ENCODE measurements at places on chromosomes 3 and 15.
A peak's percentile ranks its signal among the peaks of the same experiment; 100 is the strongest.

DNA sequence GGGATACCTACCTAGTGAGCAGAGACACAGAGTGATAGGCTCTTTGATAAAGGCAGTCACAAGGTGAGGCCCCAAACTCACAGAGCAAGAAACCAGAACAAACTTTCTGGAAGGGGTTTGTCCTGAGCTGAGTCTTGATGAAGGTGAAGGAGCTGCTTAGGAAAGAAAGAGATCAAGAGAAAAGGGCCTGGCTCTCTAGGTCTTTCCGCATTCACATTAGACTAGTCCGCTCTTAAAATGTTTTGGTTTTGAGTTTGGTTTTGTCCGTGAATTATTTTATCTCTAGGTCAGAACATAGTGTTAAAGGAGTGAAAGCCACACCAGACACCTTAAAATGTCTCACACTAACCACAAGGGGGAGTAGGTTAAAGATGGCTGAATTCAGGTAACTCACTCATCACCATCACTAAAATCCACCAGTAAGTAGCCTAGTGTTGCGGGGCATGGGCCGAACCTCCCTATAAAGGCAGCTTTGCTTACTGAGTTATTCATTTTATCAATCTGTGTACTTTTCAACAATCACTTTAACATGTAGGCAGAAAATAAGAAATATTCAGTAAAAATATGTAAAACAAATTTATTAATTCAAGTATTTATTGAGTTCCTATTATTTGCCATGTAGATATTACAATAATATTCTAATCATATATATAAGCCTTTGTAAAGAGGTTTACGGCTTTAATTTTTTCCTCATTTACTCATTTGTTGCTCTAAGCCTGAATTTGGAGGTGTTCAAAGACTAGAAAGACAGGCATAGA is 121.5 kb upstream of the TSC22D2 start:
- peak; percentile 67 for DNase-seq

DNA sequence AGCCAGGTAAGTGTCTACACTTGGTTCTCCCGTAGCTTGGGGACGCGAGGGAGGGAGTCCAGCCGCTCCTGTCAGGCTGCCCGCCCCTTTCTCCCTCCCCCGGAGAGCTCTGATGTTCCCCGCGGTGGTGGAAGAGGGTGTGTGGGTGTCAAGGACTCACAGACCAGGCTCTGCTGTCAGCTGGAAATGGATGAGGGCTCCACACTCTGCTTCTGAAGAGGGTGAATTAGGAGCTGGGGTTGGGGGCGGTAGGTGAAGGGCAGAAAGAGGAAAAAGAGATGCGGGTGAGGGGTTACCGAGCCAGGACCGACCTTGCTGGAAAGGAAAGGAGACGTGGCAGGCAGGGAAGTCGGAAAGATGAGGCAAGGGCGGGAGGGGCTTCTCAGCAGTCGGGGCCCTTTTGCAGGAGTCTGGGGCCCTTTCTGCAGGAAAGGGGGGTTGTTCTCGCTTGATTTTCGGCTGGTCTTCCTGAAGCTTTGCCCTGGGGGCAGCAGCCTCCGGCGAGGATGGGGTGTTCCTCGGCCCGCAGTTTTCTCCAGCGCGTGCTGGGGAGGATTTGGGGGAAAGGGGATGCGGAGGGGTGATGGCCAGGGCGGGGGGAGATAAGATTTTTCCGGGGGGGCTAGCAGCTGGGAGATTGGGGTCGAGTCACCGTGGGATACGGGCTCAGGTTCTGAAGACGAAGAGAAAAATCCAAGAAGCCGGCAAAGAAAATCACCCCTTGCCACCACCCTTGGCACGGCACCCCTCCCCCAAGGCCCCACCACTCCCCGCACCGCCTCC is 602 bp upstream of the BAHD1 start:
- peak; percentile 89 for DNase-seq

DNA sequence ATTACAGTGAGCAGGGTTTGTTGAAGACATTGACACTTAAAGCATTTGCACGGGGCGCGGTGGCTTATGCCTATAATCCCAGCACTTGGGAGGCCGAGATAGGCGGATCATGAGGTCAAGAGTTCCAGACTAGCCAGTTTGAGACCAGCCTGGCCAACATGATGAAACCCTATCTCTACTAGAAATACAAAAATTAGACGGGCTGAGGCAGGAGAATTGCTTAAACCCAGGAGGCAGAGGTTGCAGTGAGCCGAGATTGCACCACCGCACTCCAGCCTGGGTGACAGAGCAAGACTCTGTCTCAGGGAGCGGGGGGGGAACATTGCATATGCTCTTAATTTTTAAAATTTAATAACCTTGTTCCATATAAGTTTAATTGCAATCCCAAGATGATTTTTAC is 11.9 kb downstream of the STT3B start:
- no peak for DNase-seq

DNA sequence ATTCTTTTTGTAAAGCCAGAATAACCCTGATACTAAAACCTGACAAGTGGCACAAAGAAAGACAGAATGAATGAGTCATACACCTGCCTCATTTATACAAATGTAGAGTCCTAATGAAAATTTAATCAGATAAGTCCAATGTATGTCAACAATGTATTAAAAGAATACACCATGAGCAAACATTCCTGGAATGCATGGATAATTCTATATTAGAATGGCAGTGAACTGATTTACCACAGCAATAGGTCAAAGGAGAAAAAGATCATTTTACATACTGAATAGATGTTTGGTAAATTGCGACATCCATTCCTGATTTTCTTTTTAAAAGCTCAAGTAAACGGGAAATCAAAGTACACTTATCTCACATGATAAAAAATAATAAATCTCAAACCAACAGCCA is 11.2 kb upstream of the LOXL1 start:
- no peak for DNase-seq

- DNase-seq, result no peak
Measured at GRCh38 chr3:71360764-71361163, 222.8 kb downstream of the FOXP1 start.

DNA sequence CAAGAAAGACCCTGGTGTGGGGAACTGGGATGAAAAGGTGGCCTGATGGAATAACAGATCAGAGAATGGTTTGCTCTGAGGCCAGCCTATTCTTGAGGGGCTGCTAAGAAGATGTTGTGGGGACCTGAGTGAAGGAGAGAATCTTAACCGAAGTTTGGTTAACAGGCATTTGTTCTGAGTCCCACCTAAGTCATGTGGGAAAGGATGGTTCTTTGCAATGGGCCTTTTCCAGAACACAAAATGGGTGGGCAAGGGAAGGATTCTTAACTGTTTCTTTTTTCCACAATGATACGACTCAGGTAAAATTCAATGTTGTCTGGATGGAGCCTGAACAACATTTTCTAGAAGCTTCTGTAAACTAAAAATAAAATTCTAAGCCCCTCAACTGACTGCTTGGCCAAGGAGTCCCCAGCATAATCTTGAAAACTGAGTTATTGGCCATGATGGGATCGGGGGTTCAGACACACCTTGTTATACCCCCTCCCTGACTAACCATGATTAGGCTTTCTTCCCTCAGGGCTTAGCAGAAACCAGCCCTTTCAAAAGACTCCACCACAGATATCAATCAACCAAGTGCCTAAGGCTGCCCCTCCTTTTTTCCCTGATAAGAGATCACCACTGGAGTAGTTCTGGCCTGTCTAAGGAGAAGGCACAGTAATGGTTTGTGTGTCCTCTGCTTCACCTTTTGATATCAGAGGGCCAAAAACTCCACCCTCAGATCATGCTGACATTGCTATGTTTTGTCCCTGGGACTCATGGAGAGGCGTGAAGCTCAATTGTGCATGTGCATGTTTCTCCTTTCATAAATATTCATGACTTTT is 30.1 kb downstream of the SCN11A start:
- peak; percentile 28 for DNase-seq

GRCh38 chr3:124260206-124260915 is 268.4 kb upstream of the ROPN1 start:
- no peak for DNase-seq

- no peak for DNase-seq
Measured at GRCh38 chr3:64229903-64230302, 4.6 kb upstream of the PRICKLE2 start.

DNA sequence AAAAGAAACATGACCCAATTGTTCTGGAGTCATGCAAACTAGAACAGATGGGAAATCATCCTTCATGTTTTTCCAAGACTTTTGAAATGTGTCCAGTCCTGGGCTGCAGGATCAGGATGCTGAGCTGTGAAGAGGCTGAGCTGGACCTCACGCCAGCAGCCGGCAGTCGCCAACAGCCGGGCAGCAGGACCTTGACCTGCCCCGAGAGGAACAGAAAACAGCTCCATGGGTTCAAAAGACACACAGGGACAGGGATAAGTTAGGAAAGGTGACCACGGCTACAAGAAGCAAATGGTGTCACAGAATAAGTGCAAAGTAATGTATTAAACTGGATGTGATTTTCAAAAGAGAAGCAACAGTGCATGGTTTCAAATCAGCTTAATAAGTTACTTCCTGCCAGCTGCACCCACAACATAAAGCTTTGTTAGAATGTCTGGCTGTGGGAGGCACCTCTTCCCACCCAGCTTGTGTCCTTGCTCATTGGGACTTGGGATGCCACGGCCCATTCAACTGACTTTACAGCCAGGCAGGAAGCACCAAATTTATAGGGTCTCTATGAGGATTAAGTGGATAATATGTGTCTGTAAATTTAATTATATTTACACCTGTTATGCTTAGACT is 266.4 kb downstream of the GABRG3 start:
- DNase-seq, result no peak

GRCh38 chr3:34155666-34156065 is 357.2 kb downstream of the PDCD6IP start:
- DNase-seq, result no peak

DNA sequence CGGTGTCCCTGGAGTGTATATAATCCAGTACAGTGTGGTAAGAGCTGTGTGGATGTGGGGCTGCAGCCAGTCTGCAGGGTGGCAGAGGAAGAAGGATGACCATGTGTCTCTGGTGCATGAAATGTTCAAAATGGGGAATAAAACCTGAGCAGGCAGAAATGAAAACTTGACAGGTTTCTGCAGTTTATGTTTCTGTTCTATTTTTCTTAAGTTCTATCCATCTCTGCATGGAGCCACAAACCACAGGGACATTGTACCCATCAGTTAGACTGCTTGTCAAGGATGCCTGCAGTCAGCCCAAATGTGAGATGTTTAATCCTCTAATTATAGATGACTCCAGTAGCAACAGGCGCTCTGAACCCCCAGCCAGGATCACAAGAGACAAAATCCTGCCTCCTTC is 216.7 kb downstream of the IL20RB start:
- DNase-seq, result no peak

GRCh38 chr15:33894193-33894592 is 74.1 kb upstream of the CHRM5 start:
- DNase-seq, result no peak

DNA sequence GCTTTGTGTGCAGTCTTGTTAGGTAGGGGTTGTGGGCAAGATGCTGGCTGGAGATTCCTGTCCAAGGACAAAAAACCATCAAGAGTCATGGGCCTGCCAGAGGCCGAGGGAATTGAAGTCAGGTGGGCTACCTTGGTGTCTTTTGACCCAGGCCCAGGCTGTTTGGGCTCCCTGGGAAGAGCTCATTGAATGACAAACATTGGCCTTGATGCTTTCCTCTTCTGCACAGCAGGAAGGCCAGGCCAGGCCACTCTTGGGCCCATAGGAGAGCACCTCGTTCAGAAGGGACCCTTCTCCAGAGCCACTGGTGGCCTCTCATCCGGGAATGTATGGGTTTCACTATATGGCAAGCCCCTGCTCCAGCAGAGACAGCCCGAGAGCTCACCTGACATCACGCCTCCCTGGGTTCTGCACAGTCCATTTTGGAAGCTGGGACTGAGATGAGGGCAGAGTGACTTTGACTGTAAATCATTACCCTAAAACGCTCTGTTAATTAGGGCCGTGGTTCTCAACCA is 169.1 kb downstream of the NSMCE3 start:
- no peak for DNase-seq

DNA sequence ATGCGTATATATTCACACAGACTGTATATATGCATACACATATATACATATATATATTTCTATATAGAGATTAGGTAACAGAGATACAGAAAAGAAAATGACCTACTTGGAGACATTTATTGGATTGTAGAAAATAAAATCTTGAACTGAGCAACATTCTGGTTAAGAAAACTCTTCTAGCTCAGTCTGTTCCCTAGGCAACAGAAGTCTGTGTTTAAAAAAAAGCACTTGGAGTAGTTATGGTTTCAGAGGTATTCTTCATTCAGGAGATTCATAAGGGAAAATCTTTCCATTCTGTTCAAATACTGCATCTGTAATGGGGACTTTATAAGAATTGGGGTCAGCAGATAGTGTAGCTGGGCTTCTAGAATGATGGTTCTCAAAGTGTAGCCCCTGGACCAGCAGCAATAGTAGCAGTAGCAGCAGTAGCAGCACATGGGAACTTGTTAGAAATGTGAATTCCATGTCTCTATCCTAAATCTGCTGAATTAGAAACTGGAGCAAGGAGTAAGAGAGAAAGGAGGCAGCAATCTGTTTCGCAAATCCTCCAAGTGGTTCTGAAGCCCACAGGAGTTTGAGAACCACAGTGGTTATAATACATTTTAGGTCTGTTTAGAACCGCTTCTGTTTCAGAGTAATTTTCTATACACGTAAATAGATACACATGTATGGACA is 112.8 kb upstream of the TMEM108 start:
- DNase-seq, result no peak

GRCh38 chr3:185979721-185980121 is 41.9 kb upstream of the TRA2B start:
- DNase-seq, result peak; percentile 40

DNA sequence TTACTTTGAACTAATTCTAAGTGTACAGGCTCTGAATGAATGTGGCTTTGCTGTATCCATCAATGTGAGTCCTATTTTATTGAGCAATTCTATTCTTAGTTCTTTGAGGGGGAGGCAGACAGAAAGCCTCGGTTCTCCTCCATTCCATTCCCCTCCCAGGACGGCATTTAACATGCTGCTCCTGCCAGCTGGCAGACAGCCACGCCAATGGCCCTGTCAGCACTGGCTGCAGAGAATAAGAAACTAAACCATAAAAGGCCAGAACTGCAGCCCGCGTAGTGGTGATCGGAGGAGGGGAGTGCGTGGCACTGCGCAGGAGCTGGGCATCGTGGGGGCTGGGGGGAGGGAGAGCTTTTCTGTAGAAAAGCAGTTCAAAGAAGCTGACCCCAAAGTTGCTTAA is 76.0 kb upstream of the HACD2 start:
- DNase-seq, result no peak

GRCh38 chr3:143201870-143202752 is 82.5 kb downstream of the CHST2 start:
- DNase-seq, result no peak

GRCh38 chr15:34772312-34772711 is 17.5 kb upstream of the GJD2 start:
- no peak for DNase-seq

DNA sequence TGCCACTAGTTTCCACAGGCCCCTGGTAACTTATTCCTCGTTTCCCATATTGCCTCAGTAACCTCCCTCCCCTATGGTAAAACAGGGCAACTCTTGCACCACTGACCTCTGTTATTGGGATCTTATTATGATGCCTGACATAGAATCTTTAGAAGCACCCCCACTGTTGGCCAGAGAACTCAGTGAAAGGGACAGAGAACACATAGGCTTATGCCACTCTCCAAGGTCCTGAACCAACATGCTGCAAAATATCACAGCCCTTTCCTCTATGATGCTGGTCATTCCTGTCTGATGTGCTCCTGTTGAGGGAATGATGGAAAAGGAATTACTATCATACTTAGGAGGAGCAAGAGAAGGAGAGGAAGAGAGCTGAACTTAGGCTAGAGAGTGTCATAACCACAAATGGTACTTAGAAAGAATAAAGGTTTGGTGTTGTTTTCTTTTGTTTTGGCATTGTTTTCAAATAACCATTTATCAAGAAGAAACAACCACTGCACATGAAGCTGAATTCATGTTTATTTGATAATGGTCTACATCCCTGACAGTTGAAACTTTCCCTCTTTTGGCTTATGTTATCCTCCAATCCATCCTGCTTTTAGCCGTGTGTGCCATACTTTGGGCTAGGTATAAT is 330.2 kb downstream of the EPHB1 start:
- DNase-seq, result peak; percentile 22

All from K562 (cell line).